Neural progenitor cell (in vitro differentiated cells): ENCODE measurements at places on chromosomes 5 and 9.

DNA sequence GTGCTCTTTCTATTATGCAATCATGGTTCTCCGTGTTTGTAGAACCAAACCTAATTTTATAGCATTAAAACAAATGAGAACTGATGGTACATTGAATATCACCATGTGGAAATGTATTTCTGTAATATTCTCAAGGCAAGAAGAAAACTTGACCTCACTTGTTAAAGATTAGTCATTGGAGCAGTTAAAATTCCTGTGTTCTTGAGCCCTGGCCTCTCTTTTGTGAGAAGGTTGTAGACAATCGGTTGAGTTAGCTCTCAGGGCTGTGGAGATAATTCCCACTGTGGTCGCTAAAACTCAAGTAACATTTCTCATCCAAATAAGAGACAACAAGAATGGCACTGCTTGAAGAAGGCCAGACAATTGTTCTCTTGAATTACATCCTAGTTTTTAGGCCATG, 216.0 kb upstream of the KLF4 start:
- DNase-seq: no peak

GRCh38 chr9:880725-881124, 39.2 kb downstream of the DMRT1 start:
- DNase-seq: no peak

GRCh38 chr5:94856257-94856800, 237.9 kb downstream of the SLF1 start:
- no peak for DNase-seq

DNA sequence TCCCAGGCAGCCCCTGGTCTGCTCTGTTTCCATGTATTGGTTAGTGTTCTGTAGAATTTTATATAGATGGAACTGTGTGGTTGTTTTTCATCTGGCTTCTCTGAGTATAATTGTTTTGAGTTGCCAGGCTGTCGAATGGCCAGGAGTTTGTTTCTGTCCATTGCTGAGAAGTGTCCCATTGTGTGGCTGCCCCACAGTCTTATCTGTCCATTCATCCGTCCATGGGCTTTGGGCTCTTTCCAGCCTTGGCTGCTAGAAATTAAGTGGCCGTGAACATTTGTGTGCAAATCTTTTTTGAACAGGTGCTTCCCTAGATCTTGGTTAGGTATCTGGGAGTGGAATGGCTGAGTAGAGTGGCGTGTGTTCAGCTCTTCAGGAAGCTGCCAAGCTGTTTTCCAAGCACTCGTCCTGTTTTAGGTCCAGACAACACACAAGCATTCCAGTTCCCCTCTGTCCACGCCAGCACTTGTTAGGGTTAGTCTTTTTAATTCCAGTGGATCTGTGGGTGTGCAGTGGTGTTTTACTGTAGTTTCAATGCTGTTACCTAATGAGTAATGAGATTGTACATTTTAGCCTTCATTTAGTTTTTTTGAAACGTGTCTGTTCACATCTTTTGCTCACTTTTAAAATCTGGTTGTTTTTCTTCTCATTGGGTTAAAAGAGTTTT, 122.2 kb upstream of the CACNA1B start:
- no peak for DNase-seq

DNA sequence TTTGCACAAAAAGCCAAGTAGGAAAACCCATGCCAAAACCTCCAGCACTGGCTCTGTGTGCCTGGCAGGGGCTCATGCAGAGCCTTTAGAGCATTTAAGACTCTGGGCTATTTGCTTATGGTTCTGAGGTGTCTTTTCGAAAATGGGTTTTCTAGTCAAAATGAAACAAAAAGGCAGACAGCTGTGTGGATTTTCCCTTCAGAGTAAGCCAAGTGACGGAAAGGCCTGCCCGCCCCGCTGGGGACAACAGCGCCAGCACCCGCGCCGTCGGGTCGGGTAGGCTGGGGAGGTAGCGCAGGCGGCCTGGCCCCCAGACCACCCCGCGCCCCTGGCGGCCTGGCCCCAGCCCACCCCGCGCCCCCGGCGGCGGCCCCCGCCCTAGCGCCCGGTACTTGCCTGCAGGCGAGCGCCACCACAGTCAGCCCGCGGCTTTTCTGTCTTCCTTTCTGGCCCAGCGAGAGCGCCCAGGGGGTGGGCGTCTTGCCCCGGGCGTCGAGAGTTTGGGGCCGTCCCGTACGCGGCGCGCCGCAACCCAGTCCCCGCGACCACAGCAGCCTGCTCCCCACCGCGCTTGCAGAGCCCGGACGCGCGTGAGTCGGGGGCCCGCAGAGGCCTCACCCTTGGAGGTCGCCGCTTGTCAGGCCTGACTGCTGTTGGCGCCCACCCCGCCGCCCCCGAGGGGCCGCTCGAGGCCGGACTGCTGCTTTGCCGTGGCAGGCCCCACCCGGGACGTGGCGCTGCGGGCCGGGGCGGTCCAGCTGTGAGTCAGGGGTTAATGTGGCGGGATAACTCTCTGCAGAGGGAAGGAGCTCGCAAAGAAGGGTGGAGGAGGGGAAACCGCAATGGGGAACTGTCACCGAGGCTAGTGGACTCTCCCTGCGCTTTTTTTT, at the start of gene TICAM2:
TICAM2 (minus strand) TSS at position 779 of the 890 bp plus-strand sequence. CDS start 21,223 bp downstream, outside the sequence.
- peak; percentile 76 for DNase-seq

DNA sequence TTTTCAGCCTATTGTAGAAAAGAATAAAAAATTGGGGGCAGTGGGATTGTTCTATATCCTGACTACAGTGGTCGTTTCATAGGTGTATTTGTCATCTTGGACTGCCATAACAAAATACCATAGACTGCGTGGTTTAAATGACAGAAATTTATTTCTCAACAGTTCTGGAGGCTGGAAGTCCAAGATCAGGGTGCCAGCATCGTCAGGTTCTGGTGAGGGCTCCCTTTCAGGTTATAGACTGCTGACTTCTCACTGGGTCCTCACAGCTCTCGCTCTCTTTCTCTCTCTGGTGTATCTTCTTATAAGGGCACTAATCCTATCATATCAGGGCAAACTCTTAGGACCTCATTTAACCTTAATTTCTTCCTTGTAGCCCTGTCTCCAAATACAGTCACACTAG, 356.7 kb upstream of the TRPC7 start:
- no peak for DNase-seq

- peak; percentile 33 for DNase-seq
Observed at GRCh38 chr9:131961496-131961880, 118.2 kb downstream of the MED27 start.

GRCh38 chr5:128825826-128826225, 139.5 kb upstream of the SLC27A6 start:
- DNase-seq: no peak

- DNase-seq: no peak
Observed at GRCh38 chr9:76090330-76090729, 199.9 kb downstream of the PCSK5 start.

GRCh38 chr9:121453232-121453892, 46.3 kb downstream of the GGTA1 start:
- no peak for DNase-seq

DNA sequence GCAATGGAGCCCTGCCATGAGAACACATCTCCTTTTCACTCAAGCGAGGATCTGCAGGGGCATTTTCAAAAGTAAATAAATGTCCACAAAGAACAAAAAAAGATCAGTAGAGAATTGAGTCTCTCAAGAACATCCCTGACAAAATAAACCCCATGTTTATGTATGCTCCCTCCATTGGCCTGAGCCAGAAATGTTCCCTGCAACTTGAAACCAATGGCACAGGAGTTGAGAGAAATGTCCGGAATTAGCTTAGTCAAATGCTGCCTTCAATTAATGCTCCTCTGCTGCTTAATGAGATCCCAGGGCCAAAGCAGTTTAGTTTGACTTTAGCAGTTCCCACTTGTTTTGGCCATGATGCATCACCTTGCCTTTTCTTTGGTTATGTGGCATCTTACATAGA, 238.3 kb downstream of the EBF1 start:
- DNase-seq: no peak

GRCh38 chr5:109612278-109612905, 77.3 kb upstream of the MAN2A1 start:
- DNase-seq: peak; percentile 84

DNA sequence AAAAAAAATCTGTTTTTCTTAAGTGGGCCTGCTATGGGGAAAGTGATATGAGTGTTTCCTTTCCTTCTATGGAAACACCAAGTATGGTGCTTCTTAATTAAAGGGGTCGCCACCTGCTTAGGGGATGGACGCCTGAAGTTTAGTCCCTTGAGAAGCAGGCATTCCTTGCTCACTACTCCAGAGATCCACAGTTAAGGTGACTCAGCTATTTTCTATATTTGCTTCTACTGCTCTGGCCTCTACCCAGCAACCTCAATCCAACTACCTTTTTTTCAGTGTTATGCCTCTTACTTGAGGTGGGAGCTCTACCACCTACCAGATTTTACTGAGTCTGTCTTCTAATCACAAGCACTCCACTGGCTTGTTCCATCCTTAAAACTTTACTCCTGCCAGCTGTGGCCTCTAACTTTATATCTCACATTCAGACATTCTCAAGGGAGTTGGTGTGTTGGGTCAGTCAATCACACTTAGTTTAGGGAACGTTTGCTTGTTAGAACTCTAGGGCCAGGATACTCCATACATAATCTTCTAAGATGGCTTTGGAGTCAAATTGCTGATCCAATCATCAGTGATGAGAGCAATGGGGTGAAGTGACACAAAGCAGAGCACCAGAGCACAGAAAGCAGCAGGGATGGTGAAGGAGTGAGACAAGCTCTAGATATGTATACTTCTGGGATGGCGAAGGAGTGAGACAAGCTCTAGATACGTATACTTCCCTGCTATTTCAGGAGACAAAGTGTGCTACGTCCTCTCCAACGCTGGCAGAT, 708.1 kb downstream of the EFNA5 start:
- no peak for DNase-seq

DNA sequence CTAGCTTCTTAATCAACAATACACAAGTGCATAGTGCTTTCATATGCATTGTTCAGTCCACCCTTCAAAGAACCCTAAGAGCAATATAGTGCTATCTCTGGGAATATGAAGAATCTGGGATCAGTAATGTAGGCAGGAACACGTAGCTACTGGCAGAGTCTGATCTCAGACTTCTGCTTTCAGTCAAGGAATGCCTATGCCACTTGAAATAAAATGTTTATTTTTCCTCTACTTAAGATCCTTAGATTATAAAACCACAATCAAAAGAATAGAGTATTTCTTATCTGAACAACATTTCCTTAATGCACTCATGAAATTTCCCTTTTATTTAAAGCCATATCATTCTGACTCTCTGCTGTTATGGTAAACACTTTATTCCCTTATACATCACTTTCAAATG, 1407.8 kb upstream of the C9orf72 start:
- DNase-seq: no peak

- peak; percentile 51 for DNase-seq
Observed at GRCh38 chr5:122156724-122157325, 27.5 kb downstream of the ZNF474 start.

GRCh38 chr5:87886164-87886563, 382.5 kb downstream of the TMEM161B start:
- peak; percentile 39 for DNase-seq

DNA sequence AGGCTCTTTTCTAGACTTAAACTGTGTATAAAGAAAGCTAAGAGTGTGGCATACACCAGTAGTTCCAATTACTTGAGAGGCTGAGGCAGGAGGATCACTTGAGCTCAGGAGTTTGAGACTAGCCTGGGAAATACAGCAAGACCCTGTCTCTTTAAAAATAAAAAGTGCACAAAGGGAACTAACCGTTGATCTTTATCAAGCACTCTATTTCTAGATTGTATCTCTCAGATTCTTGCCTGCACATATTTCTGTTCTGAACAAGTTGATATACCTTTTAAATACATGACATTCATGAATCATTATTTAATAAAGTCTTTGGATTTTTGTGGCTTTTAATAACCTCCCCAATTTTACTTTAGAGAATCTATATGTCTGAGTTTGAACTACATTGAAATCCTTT, 47.2 kb downstream of the HMGCR start:
- no peak for DNase-seq

DNA sequence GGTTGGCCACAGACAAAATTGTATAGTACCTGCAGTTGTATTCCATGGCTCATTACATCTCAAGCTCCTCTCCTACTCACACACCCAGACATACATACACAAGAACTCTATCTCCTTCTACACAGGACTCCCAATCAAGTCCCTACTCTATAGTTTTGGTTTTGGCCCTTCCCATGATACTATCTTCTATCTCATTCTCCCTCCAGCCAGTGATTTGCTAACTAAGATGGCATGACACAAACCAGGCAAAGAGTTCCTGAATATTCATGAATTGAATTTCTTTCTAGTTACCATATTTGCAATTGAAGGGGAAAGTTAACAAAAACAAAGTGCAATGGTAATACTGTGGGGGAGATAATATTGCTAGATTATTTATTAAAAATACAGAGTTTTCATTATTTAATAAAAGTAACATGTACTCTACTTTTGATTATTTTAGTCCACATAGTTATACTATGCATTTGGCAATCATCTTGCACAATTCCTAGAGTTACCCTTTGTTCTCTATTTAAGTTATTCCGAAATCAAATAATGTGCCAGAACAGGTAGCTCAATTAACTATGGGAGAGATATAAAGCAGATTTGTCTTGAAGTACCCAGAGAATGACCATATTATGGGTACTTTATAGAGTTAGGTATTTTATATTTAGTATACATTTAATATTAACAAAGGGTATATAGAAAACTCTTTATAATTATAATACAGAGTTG, 9.6 kb upstream of the LURAP1L start:
- no peak for DNase-seq
